ENCODE measurements at places on chromosomes 1 and 21.

DNA sequence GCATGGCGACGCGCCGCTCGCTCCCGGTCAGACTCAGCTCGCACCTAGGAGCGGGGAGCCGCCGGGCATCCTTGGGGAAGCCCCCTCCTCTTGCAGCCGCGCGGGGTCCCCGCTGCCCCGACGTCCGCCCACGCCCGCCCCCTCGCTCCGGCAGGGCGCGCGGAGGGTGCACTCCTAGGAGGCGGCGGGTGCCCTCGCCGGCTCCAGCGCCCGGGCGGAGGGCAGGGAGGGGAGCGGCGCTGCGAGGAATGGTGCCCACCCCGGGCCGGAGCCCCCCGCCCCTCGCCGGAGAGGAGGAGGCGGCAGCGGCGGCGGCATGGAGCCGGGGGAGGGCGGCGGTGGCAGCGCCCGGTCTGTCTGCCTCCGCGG, 488 bp downstream of the FAM78B start:
- DNase-seq: no peak

- peak; percentile 88 for DNase-seq
Measured at GRCh38 chr21:42233067-42233961, 14.4 kb downstream of the ABCG1 start.

DNA sequence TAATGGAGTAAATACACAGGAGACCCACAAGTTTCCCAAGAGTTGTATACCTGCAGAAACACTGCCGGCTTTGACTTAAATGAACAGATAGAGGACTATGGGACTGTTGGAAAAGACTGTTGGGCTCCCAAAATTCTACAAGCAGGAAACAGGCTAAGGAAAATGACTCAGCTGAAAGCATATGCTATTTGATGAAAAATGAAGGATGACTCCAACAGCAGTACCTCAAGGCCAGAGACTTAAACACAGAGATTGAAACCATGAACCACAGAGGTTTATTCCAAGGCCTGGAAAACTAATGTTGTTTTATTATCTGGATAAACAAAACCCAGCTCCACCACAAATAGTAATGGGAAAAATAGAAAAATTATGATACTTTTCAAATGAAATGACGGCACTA, 187.7 kb downstream of the TNFSF18 start:
- DNase-seq: no peak

- no peak for DNase-seq
Measured at GRCh38 chr1:168285971-168286927, 5.6 kb downstream of the TBX19 start.

GRCh38 chr1:79040424-79041082, 34.0 kb upstream of the ADGRL4 start:
- no peak for DNase-seq

DNA sequence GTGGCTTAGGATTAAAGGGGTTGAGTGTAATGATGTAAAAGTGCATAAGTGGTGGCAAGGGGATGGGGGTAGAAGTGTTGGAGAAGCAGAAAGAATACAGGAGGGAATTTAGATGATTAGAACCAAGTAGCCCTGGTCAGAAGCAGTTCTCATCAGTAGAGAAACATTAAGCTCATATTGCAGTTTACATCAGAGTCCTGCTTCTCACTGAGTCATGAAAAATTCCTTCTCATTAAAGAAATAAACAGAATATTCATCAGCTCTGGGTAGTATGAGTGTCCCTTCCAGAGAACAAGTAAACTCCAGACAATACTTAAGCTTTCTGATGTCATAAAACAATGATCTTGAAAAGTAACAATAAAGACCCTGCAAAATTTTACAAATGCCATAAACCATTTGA, 36.5 kb downstream of the LRRIQ3 start:
- DNase-seq: no peak

DNA sequence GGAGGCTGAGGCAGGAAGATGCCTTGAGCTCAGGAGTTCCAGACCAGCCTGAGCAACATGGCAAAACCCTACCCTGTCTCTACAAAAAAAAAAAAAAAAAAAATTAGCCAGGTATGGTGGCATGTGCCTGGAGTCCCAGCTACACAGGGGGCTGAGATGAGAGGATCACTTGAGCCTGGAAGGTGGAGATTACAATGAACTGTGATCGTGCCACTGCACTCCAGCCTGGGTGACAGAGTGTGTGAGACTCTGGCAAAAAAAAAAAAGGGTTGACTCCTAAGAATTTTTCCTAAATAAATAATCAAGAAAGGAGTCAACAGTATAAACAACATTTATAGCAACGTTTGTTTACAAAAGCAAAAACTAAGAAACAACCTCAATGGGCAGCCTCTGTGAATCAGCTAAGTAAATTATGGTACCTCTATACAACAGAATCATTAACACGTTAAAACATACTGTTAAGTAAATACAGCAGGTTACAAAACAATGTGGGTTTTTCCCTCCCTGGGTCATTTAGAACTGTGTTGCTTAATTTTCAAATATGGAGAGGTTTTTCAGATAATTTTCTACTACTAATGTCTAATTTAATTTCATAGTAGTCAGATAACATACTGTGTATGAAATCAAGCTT, 56.8 kb downstream of the SLC30A10 start:
- no peak for DNase-seq

GRCh38 chr1:11434926-11435325, 44.0 kb upstream of the DISP3 start:
- no peak for DNase-seq

GRCh38 chr21:36330904-36331303, 10.9 kb downstream of the MORC3 start:
- DNase-seq: peak; percentile 5

DNA sequence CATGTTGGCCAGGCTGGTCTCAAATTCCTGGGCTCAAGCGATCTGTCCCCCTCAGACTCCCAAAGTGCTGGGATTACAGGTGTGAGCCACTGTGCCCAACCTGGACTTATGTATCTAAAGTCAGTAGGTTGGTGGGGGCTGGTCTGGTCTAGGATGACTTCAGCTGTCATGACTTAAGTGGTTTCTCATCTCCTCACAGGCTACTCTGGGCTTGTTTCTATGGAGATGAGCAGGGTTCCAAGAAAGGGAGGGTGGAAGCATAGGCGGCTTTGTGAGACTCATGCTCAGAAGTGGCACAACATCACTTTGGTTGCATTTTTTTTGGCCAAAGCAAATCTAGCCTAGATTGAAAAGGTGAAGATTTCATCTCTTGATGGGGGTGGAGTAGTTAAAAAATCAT, 115.9 kb upstream of the IVNS1ABP start:
- no peak for DNase-seq

DNA sequence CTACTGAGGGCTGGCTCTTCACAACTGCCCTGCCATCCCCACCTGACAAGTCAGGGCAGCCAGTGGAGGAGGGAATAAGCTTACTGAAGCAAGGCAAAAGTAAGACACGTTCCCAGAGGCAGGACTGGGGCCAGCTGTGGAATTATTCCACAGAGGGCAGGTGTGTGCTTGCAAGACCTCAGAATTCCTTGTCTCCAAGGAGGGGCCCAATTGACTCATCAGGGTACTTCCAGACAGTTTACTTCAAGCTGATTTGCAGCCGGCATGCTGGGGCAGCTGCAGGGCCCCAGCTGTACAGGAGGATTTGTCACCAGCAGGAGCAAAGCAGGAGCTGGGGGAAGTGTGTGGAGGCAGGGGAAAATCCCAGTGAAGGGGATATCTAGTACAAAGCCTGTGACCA, 167.5 kb upstream of the CAMK1G start:
- no peak for DNase-seq

DNA sequence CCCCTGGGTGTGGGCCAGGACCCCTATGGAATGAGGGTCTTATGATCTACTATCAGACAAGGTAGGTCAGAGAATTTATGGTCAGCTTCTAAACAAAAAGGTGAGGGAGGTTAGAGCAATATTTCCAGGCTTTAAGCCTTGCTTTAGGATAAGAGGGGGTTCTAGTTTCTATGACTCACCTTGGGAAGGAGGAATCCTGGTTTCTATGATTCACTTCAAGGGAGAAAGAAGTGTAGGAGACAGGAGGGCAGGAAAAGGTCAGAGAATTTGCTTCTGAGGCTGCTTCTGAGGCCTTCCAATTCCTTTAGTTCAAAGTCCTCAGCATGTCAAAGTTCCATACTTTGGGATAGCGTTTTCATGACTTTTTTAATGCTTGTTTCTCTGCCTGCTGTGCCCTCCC, 35.2 kb downstream of the RGL1 start:
- DNase-seq: no peak

- no peak for DNase-seq
Measured at GRCh38 chr1:232921381-232921780, 29.0 kb upstream of the NTPCR start.

DNA sequence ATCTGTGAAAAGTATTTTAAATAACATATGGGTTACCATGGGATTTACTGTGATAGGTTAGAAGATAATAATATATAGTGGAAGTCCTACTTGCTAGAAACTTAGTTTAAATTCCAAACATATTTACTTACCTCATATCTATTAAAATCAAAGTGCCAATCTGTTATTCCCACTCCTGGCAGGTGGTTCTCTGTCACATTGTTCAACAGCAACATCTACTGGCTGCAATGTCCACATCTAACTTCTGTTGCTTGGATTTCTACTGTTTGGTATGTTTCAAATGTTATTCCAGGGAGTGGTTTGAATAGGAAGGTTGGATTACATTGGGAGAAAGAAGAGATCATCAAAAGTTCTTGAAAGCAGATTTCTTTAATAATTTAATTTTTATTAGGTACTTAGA, 122.5 kb upstream of the NCAM2 start:
- DNase-seq: no peak

DNA sequence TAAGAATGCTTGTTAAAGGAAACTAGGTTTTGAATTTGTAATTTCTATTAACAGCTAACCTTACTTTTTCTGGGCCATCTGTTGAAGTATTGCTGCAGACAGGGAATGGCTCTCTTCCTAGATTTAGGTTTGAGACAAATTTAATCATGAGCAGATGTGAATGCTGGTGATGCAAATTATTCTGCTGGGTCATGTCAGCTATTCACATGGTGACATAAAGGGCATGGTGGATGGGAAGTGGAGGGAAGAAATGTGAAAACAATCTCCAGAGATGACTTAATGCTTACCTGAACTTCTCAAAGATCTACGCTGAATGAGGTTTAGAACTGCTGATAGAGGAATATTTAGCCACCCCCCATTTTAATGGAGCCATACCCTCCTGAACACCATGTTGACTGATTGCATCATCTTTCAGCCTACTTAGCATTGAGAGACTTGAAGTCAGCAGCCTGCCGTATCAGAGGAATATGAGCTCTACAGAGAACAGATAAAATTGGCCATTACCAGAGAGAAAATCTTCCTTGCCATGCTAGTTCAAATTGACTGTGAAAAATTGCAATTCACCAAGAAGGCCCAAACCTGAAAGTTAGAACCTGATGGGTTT, 138.8 kb downstream of the HHAT start:
- no peak for DNase-seq

Data from T-helper 22 cell (primary cell).